ENCODE measurements at places on chromosomes 1 and 21.
A peak's percentile ranks its signal among the peaks of the same experiment; 100 is the strongest.

- DNase-seq: no peak
Observed at GRCh38 chr21:42067531-42068255, 3.4 kb upstream of the UMODL1 start.

GRCh38 chr1:243230914-243231313, 24.2 kb downstream of the CEP170 start:
- no peak for DNase-seq

DNA sequence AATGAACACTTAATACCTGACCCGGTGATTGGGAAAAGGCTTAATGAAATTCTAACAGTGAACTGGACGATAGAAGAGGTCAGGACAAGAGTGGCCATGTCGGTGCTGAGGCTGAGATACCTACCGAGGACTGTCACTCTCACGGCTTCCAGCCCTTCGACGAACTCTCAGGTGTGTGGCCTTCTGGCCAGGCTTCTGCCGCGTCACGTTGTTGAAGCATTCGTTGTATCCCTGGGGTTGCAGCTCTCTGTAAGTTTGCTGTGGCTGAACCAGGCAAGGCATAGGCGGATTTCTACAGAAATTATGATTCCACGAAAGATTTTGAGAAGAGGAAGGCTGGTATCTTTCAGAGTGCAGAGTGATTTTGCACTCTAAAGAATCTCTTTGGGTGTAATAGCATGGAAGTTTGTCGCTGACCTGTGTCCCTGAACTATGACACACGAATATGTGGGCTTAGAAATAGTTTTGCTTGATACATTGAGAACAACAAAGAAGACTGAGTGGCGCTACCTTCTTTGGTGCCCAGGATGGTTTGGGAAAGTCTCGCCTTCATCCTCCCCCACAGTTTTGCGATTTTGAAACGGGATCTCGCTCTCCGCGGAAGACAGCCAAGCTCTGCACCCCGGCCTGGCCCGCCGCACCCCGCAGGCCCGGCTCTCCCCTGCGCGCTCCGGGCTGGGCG, 403 bp upstream of the EPHX4 start:
- DNase-seq: peak; percentile 40

- DNase-seq: no peak
Observed at GRCh38 chr1:219798283-219799030, 129.9 kb downstream of the SLC30A10 start.

- no peak for DNase-seq
Observed at GRCh38 chr1:160646711-160647328, at the start of gene SLAMF1. Gene SLAMF1 (minus strand): TSS chr1:160647044. CDS start chr1:160646945, 99 bp downstream.

- DNase-seq: no peak
Observed at GRCh38 chr1:169339773-169340172, 27.8 kb downstream of the NME7 start.

GRCh38 chr1:101898137-101898536, 98.6 kb downstream of the OLFM3 start:
- no peak for DNase-seq

DNA sequence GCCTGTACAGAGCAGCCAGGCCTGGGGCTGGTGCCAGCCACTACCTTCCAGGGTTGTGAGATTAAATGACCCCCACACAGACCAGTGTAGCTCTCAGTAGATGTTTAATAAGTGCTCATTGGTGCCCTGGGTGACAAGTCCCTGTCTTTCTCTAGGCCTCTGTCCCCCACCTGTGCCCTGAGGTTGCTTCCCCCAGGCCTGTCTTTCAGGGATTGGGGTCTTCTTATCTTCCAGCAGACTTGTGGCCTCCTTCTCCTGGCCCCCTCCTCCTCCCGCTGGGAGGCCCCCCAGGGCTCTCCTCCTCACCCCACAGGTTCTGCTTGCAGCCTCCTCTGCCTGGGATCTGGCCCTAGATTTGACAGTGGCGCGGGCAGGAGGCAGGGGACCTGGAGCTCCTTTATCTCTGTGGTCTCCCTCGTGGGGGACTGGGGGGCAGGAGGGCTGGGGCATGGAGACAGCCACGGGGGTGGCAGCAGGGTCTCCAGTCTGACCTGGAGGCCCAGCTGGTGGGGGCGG, 40.3 kb downstream of the EPHA2 start:
- DNase-seq: no peak

DNA sequence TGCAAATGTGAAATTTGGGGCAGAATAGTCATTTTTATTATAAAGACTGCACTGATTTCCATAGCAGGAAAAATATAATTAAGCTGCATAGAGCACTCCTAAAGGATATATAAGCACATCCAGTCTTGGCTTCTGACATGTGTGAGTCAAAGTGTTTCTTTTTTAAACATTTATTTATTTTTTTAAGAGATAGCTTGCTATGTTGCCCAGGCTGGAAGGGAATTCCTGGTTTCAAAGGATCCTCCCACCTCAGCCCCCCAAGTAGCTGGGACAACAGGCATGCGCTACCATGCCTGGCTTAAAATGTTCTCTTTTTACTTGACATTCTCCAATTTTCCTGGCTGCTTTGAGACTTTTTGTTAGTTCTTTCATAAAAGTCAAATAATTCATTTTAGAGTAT, 126.1 kb downstream of the HMCN1 start:
- no peak for DNase-seq

DNA sequence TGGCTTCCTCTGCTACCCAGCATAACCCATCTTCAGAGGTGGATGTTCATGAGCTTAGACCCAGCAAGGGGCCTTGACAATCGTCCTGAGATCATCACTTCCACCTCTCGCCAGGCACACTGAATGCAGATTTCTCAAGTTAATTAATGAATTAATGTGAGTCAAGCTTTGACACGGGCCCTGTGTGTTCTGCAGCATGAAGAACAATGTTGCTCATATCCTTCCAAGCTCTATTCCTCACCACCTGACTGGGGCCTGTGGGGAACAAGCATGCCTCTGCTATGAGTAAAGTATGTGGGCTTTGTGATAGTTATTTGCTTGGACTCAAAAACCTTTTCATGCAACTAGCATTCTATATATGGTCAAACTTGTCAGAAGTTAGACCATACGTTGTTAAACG, 122.0 kb downstream of the SEC16B start:
- no peak for DNase-seq

- no peak for DNase-seq
Observed at GRCh38 chr1:52239708-52240001, 97.8 kb downstream of the ZFYVE9 start.

- no peak for DNase-seq
Observed at GRCh38 chr1:246319083-246319714, 187.9 kb downstream of the SMYD3 start.

DNA sequence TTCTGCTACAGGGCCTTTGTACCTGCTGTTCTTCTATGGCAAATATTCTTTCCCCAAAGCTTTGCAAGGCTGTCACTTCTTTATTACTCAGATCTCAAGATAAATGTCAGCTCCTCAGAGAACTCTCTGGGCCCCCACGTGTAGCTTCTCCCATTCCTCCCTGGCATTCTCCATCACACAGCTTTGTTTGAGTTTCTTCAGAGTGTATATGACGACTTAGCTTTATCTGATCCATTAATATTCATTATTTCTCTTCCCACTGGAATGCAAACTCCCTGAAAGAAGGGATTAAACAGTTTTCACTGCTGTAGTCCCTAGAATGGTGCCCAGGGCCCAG, 174.6 kb upstream of the EDN2 start:
- no peak for DNase-seq

- no peak for DNase-seq
Observed at GRCh38 chr1:170375082-170375723, 156.8 kb upstream of the GORAB start.

- DNase-seq: no peak
Observed at GRCh38 chr1:121444096-121444495, 259.3 kb downstream of the SRGAP2C start.

- no peak for DNase-seq
Observed at GRCh38 chr1:8742022-8742924, 75.2 kb downstream of the RERE start.

- no peak for DNase-seq
Observed at GRCh38 chr1:213138892-213139291, 87.9 kb downstream of the RPS6KC1 start.

DNA sequence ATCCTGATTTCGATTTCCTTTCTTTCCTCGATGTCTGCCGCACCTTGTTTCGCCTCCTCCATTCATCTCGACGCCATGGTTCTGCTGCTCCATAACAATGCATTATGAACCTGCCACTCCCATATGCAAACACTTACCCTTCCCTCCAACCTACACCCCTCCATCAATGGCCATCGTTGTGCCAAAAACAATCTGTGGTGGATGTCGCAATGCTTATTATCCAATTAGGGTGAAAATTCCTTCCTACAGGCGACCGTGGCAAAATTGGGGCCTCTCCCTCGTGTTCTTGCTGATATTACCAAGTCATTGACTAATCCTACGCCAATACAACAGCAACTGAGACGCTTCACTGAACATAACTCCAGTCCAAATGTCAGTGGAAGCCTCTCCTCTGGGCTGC, 40.3 kb downstream of the CLEC20A start:
- no peak for DNase-seq

- DNase-seq: no peak
Observed at GRCh38 chr1:46110521-46110920, 21.9 kb downstream of the PIK3R3 start.

- no peak for DNase-seq
Observed at GRCh38 chr1:213162338-213162737, 111.3 kb downstream of the RPS6KC1 start.

GRCh38 chr21:38159355-38159754, 97.4 kb upstream of the KCNJ15 start:
- peak; percentile 73 for DNase-seq

GRCh38 chr1:161801955-161802354, 35.8 kb downstream of the ATF6 start:
- peak; percentile 38 for DNase-seq
